DND-41 (cell line): ENCODE measurements at places on chromosomes 6 and 20.

DNA sequence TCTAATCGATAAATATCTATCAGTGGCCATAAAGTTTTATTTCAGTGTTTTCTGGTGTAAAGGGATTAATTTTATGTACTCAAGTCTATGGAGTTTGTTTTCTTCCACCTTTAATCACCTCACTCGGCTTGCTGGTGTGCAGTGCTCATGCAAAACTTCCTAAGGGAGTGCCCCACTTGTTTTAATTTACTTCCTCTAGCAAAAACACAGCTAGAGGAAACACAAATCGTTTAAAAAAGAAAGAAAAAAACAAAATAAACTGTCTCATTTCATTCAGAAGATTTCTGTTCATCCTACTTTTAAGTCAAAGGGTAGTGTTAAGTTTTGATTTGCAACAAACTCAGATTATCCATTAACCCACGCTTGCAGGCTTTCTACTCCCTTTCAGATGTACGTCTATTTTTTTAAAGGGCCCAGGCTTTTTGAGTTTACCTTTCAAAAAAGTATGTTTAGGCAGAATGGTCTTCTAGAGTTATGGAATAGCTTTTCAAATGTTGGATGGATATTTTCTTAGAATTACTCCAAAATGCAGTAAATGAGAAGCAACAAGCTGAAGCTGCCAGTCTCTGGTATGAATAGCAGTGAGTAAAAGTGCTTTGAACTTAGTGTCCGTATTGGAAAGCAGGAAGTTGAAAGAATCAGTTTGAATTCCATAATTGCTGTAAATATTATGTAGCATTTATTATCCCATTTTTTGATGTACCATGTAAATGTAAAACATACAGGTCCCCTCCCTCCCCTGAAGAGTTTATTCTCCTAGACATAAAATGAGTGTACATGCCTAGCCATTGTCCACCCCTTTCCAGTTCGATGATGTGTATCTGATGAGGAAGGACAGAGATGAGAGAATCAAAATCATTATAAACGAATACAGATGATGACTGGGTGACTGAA is 113.3 kb downstream of the SLC16A10 start:
- no peak for DNase-seq

- no peak for DNase-seq
Observed at GRCh38 chr6:70527071-70527737, 39.5 kb upstream of the SDHAF4 start.

GRCh38 chr6:36823421-36824096 is 15.7 kb downstream of the CPNE5 start:
- no peak for DNase-seq

DNA sequence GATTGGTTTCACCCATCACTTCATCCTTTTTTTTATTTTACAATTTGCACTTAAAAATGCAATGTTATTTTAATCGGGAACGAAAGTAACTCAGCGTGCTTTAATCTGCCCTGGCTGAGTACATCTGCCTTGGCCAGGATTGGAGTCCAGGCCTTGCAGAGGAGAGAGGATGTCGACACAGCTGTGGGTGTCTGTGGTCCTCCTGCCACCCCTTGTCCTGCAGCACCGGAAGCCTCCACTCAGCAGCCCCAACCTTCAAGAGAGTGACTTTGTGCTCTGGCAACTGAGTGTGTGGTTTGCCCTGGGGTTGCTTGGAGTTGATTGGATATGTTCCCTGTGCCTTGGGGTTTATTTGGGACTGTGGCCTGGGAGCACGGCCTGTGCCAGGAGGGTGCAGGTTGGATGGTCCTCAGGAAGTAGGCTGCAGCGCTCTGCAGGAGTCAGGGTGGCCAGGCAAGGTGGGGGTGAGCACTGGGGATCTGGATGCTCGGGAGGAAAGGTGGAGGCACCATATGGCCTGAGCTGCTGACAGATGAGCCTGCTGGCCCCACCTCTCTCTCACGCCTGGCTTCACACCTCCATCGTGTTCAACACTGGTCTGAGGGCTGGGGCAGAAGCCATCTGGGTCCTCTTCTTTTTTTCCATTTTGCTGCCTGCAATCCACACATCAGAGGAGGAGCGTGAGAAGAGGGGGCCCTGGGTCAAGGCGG is 4.3 kb downstream of the MYT1 start:
- DNase-seq: no peak

GRCh38 chr6:14841901-14842421 is 403.9 kb upstream of the JARID2 start:
- no peak for DNase-seq
